ENCODE measurements at places on chromosomes 2 and 18. TPM values are rescaled to one million over a fixed set of nuclear protein-coding genes. Genes with fewer than 3 reads are reported as not detected.
A peak's percentile ranks its signal among the peaks of the same experiment; 100 is the strongest.

GRCh38 chr2:96181529-96181928 is 27.1 kb downstream of the STARD7 start:
- no peak for DNase-seq

DNA sequence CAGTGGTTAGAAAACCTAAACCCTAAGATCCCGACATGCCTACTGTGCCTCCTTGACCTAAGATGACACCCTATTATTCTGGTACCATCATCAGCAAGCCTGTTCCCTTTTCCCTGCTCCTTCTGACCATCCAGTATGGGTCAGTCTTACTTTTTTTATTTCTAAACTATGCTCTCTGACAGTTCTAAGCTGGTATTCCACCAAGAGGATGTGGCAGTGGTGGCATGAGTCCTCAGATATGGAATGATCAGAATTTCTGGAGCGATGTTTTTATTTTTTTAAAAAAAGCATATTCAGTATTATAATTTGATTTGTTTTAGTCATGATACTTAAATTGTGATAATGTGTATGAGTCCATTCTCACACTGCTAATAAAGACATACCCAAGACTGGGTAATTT is 145.9 kb upstream of the LHCGR start:
- DNase-seq = no peak

DNA sequence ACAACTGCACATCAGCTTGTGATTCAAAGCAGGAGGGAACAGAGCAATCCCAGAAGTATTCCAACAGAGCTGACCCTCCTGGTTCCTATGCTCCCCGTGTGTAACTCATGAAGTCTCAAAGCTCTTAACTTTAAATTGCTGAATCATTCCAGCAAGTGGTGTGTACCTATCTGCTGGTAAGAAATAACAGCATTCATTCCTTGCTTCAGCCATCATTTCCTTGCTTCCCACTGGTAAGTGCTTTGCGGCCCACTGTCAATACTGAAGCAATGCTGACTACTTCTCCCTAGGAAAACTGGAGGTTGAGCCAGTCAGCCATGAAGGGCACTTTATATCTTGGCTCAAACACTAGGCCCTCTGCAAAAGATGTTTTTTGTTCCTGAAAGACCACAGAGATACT is 222.4 kb downstream of the EXOC6B start:
- DNase-seq = no peak

GRCh38 chr2:188569431-188570165 is 277.9 kb downstream of the GULP1 start:
- no peak for DNase-seq

GRCh38 chr2:241519669-241520068 is 11.3 kb upstream of the STK25 start:
- DNase-seq = no peak

DNA sequence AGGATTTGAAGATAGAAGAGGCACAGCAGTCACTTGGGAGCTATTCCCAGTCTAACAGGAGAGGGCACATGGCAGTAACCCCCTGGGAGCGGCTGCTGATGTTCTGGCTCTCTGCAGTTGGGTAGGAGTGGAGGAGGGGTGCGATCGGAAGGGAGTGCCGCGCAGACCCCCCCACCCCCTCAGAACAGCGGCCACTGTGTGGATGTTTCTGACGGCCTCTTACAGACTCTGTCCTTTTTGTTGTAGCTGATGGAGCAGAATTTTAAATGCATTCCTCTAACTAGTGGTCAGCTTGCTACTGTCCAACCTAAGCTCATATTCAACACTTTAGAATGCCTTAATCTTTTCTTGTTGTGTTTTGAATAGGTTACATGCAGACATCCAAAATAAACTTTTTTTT is 127.9 kb downstream of the AGAP1 start:
- no peak for DNase-seq

The TUBB8B gene
- total RNA-seq = not detected

- DNase-seq = no peak
Observed at GRCh38 chr18:34694591-34695165, 15.4 kb upstream of the DTNA start.

DNA sequence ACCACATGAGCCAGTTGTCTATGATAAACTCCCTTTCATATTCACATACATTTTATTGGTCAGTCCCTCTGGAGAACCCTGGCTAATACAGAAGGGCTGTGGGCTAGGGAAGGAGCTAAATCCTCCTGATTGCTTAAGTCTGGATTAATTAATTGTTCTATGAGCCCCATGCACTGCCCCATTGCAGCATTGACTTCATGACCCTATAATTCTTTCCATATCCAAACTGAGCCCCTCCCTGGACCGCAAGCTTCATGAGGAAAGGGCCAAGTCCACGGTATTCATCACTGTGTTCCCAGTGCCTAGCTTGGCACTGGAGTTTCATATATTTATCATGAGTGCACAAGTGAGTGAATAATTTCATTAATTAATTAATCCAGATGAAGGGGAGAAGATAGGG is 124.0 kb downstream of the MBD2 start:
- no peak for DNase-seq

The RFX8 gene
- total RNA-seq = not detected

GRCh38 chr18:7957297-7957696 is 390.2 kb downstream of the PTPRM start:
- DNase-seq = no peak

GRCh38 chr2:153546358-153546757 is 67.8 kb upstream of the RPRM start:
- DNase-seq = no peak

The SIX2 gene
- 0.51 TPM for total RNA-seq

DNA sequence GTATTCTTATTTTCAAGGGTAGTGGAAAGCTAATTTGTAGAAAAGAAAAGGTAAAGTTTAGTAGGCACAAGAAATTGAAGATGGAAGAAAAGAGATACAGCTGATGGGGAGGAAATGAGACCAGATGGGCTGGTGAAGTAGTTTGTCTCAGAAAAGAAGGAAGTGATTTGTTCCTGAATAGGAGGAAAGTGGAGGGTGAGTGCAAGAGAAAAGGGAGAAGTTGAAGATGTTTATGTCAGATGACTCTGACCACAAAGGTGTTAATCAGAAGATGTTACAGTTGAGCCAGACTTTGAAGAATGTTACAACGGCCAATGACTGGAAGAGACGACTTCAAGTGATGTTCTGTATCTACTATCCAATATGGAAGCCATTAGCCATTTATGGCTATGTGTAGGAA is 21.2 kb downstream of the ZSCAN30 start:
- no peak for DNase-seq

The MC2R gene
- 0.05 TPM for total RNA-seq

The SCN2A gene
- total RNA-seq = not detected

The CXCR2 gene
- total RNA-seq = not detected

DNA sequence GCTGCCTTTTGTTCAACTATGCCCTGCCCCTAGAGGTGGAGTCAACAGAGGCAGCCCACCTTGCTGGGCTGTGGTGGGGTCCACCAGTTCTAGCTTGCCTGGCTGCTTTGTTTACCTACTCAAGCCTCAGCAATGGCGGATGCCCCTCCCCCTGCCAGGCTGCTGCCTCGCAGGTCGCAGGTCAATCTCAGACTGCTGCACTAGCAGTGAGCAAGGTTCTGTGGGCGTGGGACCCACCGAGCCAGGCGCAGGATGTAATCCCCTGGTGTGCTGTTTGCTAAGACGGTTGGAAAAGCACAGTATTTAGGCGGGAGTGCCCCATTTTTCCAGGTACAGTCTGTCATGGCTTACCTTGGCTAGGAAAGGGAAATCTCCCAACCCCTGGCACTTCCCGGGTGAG is 133.0 kb upstream of the VWC2L start:
- DNase-seq = no peak

- no peak for DNase-seq
Observed at GRCh38 chr2:112046231-112046630, 8.8 kb upstream of the TMEM87B start.

GRCh38 chr18:2547477-2548087 is 23.7 kb downstream of the METTL4 start:
- peak; percentile 13 for DNase-seq
